ENCODE measurements at places on chromosomes 12 and 14.

- DNase-seq: peak; percentile 74
These were observed 31.0 kb downstream of the NINJ2 start for GRCh38 chr12:632102-632696.

DNA sequence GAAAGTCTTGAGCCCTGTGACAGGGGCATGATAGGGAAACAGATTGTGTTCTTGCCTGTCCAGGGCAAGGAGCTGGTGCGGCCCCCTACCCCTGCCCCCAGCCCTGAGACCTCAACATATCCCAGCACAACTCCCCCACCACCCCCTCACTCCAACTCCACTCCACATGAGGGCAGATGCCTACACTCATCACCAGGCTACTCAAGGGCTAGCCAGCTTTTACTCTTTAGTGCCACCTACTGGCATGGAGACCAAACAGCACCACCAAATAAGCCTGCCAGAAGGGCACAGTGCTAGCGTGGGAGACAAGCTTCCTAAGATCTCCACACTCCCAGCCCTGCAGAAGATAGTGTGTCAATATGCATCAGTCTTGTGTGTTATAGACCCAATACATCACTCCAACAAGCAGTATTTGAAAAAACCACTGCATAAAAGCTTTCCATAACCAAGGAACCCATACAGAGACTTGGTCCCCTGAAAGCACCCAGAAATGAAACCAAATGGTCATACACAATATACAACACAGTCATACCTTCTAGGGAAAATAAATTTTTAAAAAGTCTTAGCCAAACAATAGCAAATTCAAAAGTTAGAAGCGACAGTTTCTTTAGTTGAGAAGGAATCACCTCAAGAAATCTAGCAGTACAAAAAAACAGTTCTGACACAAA is 154.4 kb downstream of the KCNK10 start:
- peak; percentile 21 for DNase-seq

- DNase-seq: no peak
These were observed 9.4 kb upstream of the GPR68 start for GRCh38 chr14:91253795-91254323.

DNA sequence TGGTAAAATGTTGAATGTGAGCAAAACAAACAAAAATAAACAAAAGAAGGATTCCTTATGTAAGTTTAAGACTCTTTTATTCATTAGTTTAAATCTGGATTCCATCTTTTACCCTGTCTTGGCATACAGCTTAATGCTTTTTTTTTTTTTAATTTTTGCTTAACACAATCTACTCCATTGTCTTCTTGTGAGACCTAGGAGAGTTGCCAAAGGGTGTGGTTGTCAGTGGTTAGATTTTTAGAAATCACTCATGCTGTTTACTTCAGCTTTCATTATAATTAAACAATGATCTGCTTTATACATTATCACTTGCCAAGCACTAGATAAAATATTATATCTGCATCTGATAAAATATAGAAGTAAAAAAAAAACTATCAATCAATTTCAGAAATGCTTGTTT is 77.7 kb upstream of the KITLG start:
- no peak for DNase-seq

- DNase-seq: no peak
These were observed 1195.7 kb downstream of the LRFN5 start for GRCh38 chr14:42802346-42802745.

GRCh38 chr14:54048311-54048710 is 91.7 kb upstream of the BMP4 start:
- DNase-seq: no peak
